ENCODE measurements at places on chromosomes 16 and 17.

DNA sequence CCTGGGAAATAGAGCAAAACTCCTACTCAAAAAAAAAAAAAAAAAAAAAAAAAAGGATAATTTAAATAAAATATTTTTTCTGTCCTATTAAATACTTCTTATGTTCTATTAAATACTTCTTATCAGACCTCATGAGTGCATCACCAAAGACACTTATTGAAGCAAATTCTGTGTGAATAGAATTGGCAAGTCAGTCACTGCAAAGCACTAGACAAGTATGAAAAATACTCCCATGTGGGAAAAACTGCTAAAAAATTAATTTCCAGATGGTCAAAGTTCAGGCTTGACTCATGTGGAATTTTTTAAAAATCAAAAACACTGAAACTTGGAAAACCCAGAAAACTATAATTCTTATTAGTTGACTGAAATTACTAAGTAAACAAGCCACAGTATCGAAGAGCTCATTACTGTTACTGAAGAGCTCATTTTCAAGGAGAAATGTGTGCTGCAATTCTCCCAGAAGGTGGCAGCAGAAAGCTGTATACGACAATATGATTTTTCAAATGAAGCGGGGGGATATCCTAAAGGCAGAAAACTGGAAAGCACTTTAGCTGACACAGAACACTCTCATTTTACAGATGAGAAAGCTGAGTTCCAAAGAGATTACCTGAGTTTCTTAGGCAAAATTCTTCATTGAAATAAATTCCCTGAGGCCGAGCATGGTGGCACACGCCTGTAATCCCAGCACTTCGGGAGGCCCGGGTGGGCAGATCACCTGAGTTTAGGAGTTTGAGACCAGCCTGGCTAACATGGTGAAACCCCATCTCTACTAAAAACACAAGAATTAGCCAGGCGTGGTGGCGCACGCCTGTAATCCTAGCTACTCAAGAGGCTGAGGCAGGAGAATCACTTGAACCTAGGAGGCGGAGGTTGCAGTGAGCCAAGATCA, 15.9 kb upstream of the FBXO47 start:
- DNase-seq: peak; percentile 68

- no peak for DNase-seq
Measured at GRCh38 chr17:7838090-7839075, 4.4 kb downstream of the KDM6B start.

DNA sequence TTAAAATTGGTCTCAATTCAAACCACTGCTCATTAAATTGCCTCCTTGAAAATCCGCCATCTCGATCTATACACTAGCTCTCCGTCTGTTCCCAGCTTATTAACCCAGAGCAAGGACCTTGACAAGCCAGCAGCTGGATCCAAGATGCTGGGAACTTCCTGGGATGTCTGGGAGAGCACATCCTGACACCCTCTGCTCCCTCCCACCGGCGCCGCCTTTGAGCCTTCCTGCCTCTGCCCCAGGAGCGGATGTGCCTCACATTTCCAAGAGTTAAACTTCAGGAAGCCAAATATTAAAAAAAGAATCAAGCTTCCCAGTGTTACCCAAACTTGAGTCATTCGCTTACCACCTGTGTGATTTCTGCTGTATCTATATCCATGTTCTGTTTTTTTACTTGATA, 107.9 kb downstream of the HAPSTR1 start:
- DNase-seq: no peak

- DNase-seq: peak; percentile 39
Measured at GRCh38 chr17:7883781-7884386, 4.7 kb upstream of the CHD3 start.

GRCh38 chr16:89828199-89828869, at the start of gene SPIRE2:
Gene SPIRE2 (plus strand): TSS chr16:89828475. CDS start chr16:89828551, 76 bp downstream.
- peak; percentile 82 for DNase-seq

- DNase-seq: no peak
Measured at GRCh38 chr17:78266771-78267170, 35.3 kb downstream of the TMEM235 start.

All from AG08395 (cell line).